ENCODE measurements at places on chromosomes 3 and 15.

- DNase-seq = peak; percentile 8
Observed at GRCh38 chr3:145017959-145018358, 1046.3 kb downstream of the DIPK2A start.

- peak; percentile 48 for DNase-seq
Observed at GRCh38 chr3:197942956-197943556, 6.9 kb upstream of the RPL35A start.

DNA sequence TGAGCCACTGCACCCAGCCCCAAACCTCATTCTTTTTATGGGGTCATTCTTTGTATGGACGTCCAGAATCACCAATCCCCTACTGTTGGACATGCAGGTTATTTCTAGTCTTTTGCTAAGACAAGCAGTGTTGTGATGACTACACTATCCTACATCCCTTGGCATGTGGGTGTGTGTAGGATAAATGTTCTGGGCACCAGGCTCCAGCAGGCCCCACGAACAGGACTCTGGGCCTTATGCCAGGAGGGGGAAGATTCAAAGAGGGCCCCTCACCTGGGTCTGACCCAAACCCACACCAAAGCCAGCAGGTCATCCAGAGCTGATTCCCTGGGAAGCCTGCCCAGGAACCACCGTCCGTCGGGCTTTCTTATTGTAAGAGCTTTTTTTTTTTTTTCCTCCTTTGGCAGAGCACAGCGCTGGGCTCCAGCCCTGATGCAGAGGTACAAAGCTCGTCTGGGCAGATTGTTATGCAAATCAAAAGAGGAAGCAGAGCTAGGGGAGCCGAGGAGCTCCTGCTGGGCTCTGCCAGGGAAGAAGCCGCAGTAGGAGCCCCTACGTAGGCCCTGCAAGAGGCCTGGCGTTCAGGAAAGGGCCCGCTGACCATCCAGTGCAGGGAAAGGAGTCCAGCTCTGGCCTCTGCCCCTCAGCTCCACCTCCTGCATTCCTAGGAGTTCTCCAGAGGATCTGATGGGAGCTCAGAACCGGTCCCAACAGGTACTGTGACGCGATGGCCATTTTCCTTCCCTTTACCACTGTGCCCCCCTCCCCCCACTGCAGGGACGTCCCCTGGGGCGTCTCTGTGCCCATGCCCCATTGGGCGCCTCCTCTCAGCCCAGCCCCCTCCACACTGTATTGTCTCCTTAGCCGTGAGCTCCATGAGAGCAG, 29.0 kb upstream of the FURIN start:
- DNase-seq = peak; percentile 49

DNA sequence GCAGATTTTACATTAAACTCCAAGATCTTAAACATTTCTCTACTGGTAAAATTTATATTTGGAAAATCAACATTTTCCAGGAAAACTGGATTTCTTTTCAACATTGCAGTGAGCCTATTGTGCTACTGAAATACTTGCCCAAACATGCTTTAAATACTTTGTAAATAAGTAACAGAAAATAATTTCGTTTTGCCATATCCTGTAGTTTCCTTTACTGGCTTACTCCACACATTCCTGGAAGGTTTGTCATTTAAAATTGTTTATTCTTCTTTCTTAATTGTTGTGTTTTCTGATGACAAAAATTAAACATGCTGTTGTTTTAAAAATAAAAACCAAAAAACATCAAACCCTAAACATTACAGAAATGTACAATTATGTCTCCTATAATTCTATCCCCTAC, 22.0 kb downstream of the ACAD11 start:
- peak; percentile 57 for DNase-seq

DNA sequence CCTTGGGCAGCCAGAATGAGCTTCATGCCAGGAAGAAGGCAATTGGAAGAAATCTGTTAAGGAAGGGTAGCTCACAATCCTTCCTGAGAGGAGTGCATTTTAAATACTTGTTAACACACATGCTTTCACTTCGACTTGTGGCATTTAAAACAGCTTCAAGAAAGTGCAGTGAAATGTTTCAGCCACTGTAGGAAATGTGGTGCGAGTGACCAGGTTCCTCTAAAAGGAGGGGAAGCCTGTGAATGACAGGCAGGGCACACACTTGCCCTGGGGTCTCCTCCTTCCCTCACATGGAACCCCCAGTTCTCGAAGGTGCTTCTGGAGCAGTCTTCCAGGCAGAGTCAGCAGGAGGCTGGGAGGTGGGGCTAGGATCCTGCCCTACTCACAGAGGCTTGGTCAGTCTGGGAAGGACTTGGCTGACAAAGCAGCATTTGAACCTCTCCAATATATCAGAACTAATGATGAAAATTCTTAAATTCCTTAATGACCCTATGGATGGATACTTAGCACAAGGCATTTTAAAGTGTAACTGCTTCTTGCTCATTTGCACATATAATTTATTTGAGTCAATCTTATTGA, 358.6 kb downstream of the CHST2 start:
- DNase-seq = no peak

All from M059J (cell line).